Cardiac septum (tissue), 1 donor: ENCODE measurements at places on chromosomes 7 and 10. TPM values are rescaled to one million over a fixed set of nuclear protein-coding genes. Genes with fewer than 3 reads are reported as not detected.

- no peak for DNase-seq
These were observed 73.5 kb downstream of the CLEC2L start for GRCh38 chr7:139597028-139597427.

GRCh38 chr10:132514821-132515520 lies 22.6 kb upstream of the INPP5A start:
- peak; percentile 74 for DNase-seq

DNA sequence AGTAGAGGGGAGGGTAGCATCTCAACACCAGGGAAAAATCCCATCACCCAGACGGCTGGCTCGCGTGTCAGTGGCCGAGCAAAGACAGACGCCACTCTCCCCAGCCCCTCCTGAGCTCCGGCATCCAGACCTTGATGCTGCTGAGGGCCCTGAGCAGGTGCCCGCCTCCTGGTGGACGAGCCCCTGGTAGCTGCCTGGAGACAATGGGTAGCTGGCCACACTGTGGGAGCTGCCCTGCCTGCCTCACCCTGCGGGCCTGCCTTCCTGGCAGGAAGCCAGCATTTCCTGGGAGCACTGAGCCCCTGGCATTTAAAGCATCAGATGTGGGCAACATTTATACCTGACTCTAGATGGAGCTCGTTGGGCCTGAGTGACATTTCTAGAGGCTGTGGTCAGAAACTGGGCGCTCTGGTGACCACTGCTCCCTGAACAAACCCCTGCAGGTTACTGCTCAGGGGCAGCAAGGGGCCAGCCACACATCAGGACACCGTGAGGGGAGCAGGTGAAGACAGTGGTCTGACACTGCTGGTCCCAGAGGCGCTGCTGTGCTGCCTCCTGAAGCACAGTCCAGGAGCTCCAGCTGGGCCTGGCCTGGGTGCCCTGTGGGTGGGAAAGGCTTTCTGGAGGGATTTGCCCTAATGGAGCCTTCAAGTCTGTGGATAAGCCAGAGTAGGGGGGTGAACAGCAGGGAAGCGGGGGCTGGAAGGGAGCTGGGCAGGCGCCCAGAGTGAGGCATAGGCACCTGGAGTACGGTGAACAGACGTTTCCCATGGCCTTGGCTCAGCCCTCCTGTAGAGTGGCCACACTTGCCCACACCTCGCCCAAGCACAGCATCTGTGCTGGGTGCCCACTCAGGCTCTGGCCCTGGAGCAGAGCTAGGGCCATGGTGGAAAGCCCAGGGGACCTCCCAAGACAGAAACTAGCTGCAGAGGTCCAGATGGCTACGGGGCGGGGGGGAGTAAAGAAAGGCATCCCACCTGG lies 138.7 kb downstream of the MAPK8 start:
- peak; percentile 71 for DNase-seq

DNA sequence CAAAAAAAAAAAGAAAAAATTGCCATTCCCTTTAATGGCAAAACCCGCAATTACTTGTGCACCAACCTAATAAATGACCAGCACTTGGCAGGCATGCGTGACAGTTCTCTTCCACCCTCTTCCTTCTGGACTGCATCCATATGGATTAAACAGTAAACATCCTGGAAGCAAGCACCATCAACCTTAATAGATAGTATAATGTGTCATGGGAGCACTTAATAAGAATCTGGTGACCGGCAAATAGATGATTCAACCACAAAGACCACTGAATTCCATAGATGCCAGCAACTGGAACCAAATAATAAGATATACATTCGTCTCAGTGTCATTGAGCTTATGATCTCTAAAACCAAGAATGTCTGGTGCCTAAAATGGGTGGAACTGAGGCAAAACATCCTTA lies 610.2 kb downstream of the CALN1 start:
- no peak for DNase-seq

DNA sequence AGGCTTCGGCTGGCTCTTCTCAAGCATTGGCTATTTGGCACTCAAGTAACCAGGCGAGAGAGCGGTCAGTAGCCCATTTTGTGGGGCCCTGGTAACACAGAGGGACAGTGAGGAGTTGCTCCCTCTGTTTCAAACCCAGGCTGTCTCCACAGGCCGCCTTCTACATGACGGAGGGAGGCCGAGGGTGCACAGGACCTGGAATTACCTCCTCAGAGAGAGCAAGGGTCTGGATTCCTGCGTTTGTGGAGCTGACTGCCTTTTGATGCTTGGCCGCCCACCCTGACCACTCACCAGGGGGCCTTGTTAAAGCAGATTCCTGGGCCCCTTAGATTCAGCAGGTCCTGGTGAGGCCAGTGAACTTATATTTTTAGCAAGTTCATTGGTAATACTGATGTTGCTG lies 12.3 kb downstream of the UPP1 start:
- no peak for DNase-seq

GRCh38 chr7:142626420-142627035 lies 122.7 kb upstream of the PRSS1 start:
- no peak for DNase-seq

GRCh38 chr10:5547931-5548660 lies 23.3 kb downstream of the CALML3 start:
- DNase-seq, result peak; percentile 75

OR2A12 gene
- not detected for total RNA-seq

IFIT2 gene
- total RNA-seq, result 4.3 TPM

DNA sequence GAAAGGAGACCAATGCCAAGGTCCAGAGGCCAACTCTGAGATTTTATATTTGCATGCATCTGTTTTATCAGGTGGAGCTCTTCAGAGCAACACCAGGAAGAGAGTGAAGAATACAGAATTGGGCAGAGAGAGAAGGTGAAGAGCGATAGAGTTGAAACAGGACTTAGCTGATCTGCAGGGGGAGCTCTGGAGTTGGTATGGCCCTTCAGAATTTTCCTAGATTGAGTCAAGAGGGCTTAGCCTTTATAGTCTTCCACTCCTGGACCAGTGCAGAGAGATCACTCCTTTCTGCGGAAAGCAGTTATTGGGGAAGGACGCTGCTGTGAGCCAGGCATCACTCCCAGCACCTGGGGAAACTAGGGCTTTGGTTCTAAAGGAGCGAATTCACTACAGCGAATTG lies 105.0 kb upstream of the DGKB start:
- no peak for DNase-seq

LRIT1 gene
- total RNA-seq, result not detected

- DNase-seq, result no peak
These were observed 51.4 kb downstream of the ZRANB1 start for GRCh38 chr10:124993345-124993708.

GRCh38 chr10:13722747-13723653 lies 136.2 kb downstream of the PRPF18 start:
- no peak for DNase-seq

FOXI2 gene
- total RNA-seq, result 0.24 TPM

DNA sequence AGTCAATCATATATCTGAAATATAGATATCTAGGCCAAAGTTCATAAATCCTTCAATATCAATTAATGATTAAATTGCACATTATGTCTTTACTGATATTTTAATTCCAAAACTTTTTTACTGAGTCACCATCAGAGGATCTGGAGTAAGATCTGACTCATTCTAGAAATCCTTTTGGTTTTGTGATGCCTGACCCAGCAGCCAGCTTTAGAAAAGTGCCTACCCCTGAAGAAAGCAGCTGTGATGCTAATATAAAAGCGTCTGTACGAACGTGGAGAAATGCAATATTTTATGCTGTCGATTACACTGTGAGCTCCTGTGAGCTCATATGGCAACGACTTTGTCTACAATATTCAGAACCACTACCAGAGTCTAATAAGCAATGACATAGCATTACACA lies 142.5 kb upstream of the LRRTM3 start:
- no peak for DNase-seq

GRCh38 chr7:55026867-55027490 lies 8.2 kb downstream of the EGFR start:
- DNase-seq, result no peak

GRCh38 chr10:11986593-11987216 lies 55.9 kb downstream of the UPF2 start:
- peak; percentile 83 for DNase-seq

GRCh38 chr10:123800289-123800688 lies 91.3 kb downstream of the CPXM2 start:
- no peak for DNase-seq

- no peak for DNase-seq
These were observed 143.0 kb upstream of the NRBF2 start for GRCh38 chr10:62990126-62990525.

GPR37 gene
- 0.13 TPM for total RNA-seq

- DNase-seq, result no peak
These were observed 47.8 kb downstream of the SPAM1 start for GRCh38 chr7:123972831-123973230.

LOXL4 gene
- total RNA-seq, result 17.9 TPM

DNA sequence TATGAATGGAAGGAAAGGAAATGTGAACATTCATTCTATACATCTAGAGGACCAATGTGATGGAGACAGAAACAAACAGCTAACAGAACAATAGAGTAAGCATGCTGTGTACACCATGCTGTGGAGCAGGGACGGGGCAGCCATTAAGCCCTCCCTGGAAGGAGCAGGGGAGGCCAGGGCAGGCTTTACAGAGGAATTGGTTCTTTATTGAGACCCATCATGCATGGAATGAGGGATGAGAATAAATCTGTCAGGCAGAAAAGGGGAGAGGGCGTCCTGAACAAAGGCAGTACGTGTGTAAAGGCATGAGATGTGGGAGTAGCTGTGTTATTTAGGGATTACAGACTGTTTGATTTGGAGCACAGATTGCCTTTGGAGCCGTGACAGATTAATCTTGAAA lies 35.2 kb downstream of the STK17A start:
- no peak for DNase-seq

GRCh38 chr10:62744136-62744535 lies 60.4 kb upstream of the ADO start:
- DNase-seq, result no peak

CASD1 gene
- total RNA-seq, result 20.7 TPM

GPR15LG gene
- total RNA-seq, result not detected

VDAC2 gene
- total RNA-seq, result 388 TPM

CLRN3 gene
- not detected for total RNA-seq

HOXA3 gene
- 0.40 TPM for total RNA-seq

GRCh38 chr10:96642973-96643372 lies 56.2 kb upstream of the TM9SF3 start:
- peak; percentile 90 for DNase-seq

UCN3 gene
- not detected for total RNA-seq

- no peak for DNase-seq
These were observed 59.1 kb downstream of the ARID5B start for GRCh38 chr10:61960396-61961120.

CCL26 gene
- total RNA-seq, result 0.83 TPM
